ENCODE measurements at places on chromosomes 1 and 21.
A peak's percentile ranks its signal among the peaks of the same experiment; 100 is the strongest.

GRCh38 chr1:16967095-16967575 is 13.3 kb downstream of the MFAP2 start:
- DNase-seq: no peak

DNA sequence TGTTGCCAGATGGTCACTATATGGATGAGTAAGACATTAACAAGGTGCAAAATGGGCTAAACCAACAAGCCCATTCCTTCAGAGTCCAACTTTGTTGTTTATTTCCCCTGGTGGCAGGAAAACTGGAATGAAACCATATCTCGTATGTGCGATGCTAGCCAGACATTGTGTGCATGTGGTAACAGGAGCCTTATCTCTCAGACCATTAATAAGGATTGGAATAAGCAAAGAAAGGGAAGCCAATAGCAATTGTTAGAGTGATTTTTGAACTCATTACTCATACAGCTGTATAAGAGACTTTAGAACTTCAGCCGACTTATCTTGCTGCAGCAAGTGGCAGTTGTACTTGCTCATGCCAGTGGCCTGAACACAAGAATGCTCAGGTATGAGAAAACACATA is 30.0 kb upstream of the HMCN1 start:
- DNase-seq: no peak

DNA sequence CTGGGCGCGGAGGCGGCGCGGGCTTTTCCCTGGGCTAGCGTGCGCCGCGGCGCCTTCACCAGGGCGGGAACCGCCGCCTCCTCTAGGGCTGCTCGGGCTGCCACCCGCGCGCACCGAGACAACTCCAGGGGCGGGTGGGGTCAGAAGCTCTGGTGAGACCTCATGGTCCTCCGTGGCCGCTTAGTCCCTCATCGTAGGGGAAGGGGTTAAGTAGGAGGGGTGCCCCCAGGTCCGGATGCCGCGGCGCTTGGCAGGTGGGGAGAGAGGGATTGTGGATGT is 559 bp downstream of the SERTAD4 start:
- no peak for DNase-seq

DNA sequence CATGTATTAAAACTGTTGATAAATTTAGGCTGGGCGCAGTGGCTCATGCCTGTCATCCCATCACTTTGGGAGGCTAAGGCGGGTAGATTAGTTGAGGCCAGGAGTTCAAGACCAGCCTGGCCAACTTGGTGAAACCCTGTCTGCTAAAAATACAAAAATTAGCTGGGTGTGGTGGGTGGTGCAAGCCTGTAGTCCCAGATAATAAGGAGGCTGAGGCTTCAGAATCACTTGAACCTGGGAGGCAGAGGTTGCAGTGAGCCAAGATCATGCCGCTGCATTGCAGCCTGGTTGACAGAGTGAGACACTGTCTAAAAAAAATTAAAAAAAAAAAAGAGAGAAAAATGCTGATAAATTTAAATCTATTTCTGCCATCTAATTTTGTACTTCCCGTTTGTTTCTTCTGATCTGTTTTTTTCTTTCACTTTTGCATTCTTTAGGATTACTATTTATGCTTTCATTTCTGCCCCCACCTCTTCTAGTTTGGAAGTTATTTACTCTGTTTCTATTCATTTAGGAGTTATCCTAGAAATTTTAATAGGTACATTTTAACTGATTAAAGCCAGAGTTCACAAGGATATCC is 3.2 kb upstream of the DENND1B start:
- DNase-seq: no peak

- DNase-seq: no peak
These were observed 54.7 kb upstream of the BEND5 start for GRCh38 chr1:48831120-48831978.

- DNase-seq: no peak
These were observed 109.4 kb downstream of the NRDC start for GRCh38 chr1:51768971-51769588.

- no peak for DNase-seq
These were observed 11.6 kb upstream of the TTC39A start for GRCh38 chr1:51341876-51342496.

GRCh38 chr1:182917378-182917777 is 35.6 kb downstream of the SHCBP1L start:
- no peak for DNase-seq

GRCh38 chr1:21541835-21542234 is 32.6 kb downstream of the ALPL start:
- DNase-seq: no peak

DNA sequence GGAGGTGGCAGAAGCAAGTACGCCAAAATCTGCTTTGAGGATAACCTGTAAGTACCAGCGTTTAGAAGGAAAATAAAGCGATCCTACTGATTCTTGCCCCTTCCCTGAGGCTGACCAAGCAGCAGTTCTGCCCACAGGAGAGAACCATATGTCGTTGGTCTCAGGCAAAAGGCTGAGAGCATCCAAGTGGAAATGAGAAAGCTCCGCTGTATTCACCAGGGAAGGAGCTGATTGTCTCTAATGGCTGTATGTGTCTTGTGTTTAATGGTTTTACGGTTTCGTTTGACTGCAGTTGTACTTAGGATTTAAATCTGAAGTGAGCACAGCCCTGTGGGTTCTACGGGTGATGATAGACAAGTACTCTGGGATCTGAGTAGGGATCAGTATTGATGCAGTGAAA is 21.9 kb downstream of the FAM3B start:
- DNase-seq: no peak

- DNase-seq: no peak
These were observed 50.5 kb downstream of the PRKCZ start for GRCh38 chr1:2100780-2101108.

DNA sequence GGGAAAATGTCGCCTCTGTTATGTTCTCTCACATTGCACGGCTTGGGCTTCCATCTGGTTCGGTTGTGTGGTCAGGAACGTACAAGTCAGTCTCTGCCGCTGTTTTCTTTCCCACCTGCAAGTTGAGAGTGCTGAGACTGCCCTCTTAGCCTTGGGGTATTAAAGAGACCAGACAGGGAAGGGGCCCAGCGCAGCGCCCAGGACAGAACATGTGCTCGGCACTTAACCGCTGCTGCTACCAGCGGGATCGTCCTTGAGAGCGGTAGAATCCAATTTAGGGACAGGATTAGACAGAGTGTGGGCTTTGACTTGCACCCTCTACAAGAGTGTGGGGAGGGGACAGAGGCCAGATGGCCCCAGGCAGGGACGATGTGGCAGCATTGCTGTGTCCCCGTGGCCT is 17.7 kb upstream of the AGPAT3 start:
- no peak for DNase-seq

- DNase-seq: no peak
These were observed 133.6 kb upstream of the POGK start for GRCh38 chr1:166705376-166706289.

DNA sequence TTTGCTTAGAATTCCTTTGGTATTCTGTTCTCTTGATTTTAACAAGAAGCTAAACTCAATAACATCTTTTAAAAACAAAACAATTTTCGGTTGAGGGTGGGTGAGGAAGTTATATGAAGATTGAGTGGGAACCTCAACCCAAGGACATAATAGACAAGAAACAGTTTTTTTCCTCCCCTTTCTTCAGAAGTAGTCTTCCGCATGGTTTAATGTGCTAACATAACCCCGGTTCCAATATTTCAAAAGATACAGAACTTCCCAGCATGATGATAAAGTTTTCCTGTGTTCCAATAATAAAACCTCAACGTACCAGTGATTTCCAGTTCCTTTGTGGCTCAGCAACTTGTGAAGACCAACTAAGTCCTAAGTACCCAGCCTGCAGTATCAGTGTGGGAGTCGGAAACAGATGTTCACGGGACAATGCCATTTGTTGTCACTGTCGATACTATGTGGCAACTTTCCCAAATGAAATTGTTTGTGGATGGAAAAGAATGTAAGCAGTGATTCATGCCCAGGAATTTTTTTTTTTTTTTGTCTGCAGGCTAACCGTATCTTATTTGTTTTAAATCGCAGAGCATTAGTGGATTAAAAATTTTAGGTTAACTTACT is 48.5 kb downstream of the NR5A2 start:
- DNase-seq: no peak

- DNase-seq: no peak
These were observed 24.0 kb downstream of the NADK start for GRCh38 chr1:1754051-1754815.

- DNase-seq: no peak
These were observed 136.1 kb downstream of the GLUL start for GRCh38 chr1:182255494-182255893.

DNA sequence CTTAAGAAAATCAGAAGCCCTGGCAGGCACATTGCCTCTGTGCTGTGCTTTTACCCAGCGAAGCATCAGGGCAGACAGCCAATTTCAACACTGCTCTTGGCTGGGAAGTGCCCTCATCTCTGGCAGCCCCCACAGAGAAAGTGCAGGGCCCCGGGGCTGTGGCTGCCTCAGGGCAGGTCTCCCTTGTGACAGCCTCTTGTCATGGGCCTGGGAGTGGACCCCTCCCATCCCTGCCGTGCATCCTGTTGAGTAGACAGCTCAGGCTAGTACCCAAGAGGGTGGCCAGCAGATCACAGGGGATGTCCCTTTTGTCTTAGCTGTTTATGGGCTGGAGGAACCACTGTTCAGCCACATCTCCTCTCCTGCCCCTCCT is 23.3 kb downstream of the TTC34 start:
- no peak for DNase-seq

DNA sequence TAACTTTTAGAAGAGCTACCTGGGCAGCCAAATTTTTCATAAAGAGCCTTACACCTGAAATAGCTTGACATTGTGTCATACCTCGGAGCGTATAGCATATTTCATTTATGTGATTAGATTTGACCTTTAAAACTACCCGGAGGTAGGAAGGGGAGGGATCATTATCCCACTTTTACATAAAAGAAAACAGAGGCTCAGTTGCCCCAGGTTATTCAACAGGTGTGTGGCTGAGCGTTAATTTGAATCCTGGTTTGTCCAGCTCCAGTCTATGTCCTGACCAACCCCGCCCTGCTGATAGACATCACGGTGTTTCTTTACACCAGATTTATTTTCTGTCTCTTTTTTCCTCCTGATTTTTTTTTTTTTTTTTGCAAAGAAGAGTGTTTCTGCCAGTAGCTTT is 39.7 kb downstream of the PBX1 start:
- DNase-seq: no peak

DNA sequence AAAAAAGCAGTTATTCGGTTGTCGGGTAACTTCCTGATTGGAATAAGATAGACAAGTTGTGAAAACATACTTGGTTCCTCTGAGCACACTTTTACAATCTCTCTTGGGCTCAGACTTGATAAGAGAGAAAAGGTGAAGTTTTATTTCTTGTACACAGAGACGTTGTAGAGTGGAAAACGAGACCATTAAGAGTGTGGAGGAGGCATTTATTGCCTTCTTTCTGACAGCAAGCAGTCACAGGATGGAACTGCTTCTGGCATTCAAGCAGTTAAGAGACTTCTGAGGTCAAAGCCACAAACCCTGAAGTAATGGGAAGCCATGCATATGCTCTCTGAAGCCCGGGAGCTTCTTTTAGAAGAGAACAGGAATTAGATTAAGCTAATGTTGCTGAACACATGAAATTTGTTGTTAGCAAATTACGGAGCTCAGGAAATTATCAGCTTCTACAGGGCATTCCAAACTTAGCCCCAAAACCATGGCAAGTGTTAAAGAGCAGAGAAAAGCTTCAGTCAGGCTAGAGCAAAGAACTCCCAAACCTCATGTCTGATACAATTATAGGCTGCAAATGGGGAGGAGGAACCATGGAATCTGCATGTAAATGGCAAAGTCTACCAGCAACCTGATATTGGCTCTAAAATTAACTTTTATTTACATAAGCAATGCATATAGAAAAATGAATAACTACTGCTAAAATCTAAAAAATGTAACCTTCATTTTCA is 26.0 kb downstream of the S1PR1 start:
- DNase-seq: no peak

GRCh38 chr1:111141245-111142220 is 1.5 kb downstream of the CEPT1 start:
- DNase-seq: no peak

DNA sequence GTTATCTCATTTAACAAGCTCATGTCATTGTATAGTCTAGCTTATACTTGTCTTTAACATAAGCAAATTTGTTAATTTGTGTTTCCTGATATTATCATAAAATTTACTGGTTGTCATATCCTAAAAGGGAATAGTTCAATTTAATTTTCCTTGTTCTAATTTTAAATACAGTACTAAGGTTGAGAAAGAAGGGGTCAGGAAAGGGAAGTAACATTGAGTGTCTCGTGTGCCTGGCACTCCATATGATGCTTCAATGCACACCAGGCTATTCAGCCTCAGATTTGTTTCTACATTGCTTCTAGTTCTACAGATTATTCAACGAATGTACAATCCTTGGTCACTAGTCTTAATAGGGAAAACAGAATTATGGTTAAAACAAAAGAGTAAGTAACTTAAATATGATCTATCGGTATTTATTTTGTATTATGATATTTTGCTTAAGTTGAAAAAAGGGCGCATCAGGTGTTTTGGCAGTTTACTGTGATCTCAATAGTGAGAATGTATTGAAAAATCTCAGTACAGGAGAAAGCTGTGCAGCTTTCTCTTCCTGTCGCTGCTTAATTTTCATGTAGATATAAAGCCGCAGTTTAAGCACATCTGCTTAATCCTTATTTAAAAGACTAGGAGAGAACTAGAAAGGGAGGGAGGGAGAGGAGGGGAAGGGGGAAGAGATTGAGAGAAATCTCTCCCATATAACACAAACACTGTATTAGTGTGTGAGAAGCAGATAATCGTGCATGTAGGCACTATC is 13.0 kb downstream of the PTPRC start:
- DNase-seq: no peak

- DNase-seq: no peak
These were observed 103.7 kb downstream of the BARHL2 start for GRCh38 chr1:90613371-90613770.

- no peak for DNase-seq
These were observed 2.3 kb upstream of the GADD45A start for GRCh38 chr1:67682659-67683197.

DNA sequence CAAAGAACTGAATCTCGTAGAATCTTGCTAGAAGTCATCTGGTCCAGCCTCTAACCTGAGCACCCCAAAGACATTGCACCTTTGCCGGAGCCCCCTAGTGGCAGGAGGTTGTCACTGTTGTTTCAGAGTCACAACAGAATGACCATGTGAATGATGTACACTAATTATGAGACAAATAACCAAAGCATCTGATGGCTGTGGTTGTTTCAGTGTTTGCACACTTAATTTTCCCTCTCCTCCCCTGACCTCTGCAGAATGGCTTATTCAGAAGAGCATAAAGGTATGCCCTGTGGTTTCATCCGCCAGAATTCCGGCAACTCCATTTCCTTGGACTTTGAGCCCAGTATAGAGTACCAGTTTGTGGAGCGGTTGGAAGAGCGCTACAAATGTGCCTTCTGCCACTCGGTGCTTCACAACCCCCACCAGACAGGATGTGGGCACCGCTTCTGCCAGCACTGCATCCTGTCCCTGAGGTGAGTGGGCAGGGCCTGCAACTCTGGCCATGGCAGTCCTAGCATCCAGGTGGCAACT is 26.4 kb downstream of the TRAF5 start:
- DNase-seq: peak; percentile 56

DNA sequence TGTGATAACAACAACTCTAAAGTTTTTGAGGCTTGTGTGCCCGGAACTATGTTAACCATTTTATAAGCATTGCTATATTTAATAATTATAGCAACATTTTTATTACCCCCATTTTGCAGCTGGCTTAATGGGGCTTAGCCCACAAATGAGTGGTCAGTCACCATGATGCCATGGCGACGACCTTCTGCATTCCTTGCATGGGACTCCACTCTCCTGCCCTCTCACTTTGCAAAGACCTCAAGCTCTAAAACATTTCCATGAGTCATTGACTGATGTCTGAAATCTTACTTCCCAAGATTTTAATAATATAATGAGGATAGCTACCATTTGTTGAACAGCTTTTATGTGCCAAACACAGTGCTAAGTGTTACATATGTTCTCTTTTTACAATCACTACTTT is 15.4 kb downstream of the NGF start:
- no peak for DNase-seq

Data from stimulated activated CD4-positive, alpha-beta T cell treated with anti-CD3 and anti-CD28 coated beads, Interleukin-12 subunit alpha, Interleukin-12 subunit beta, amount 100 ng/mL, for 4 hours (primary cell).